ENCODE measurements at places on chromosomes 2 and 18. TPM values are rescaled to one million over a fixed set of nuclear protein-coding genes. Genes with fewer than 3 reads are reported as not detected.

Gene ZNF396
- total RNA-seq, result 5.6 TPM

Gene DPP4
- total RNA-seq, result 1.2 TPM

Gene CHST9
- 44.1 TPM for total RNA-seq

DNA sequence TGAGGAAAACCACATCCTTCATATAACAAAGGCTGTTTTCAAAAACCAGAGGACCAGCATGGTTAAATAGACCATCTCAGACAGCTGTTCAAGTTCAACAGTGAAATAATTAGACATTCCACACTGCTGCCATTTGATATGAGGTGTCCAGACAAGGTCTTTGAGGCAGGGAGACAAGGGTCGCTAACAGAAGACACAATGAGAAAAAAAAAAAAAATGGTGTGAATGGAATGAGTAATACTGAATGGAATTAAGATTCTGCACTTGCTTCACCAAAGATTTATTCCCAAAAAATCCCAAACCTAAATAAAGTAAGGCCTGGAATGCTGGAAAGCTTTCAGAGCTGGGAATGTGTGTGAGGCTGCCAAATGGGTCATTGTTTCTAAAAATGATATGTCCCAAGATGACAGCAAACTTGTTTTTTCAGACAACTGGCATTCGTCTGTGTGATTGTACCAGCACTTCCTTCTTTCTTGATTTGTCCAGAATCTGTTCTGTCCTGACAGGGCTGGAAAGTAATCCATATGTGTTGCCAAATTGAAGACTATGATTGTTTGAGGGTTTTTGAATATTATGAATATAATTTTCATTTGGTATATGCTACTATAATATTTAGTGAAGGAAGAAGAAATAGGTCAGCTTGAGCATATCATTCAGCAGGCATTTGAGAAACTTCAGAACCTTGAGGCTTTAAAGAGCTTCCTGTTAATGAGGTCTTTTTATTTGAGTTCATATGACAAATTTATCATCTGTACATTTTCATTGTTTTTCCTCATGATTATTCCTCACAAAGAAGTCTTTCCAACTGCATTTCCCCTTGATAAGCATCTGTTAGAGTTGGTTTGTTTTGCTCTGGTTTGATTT lies 85.2 kb upstream of the ITGA4 start:
- no peak overlapping the region for H3K4me3 ChIP-seq
- H3K36me3 ChIP-seq, result no peaks in the 10 kb centered on the region
- no peaks in the 10 kb centered on the region for H3K27me3 ChIP-seq
- no peaks in the 10 kb centered on the region for H3K4me1 ChIP-seq
- H3K27ac ChIP-seq, result peak overlapping the region; percentile 67

- peaks cover 66% of the 10 kb centered on the region for H3K27me3 ChIP-seq
- no peak for DNase-seq
- no peak overlapping the region for H3K4me3 ChIP-seq
Observed at GRCh38 chr18:22349966-22350365, 67.7 kb downstream of the CTAGE1 start.

- H3K36me3 ChIP-seq, result peaks cover 47% of the 10 kb centered on the region
- H3K27ac ChIP-seq, result no peak overlapping the region
- peaks cover 17% of the 10 kb centered on the region for H3K4me1 ChIP-seq
- DNase-seq, result no peak
- H3K27me3 ChIP-seq, result no peaks in the 10 kb centered on the region
Observed at GRCh38 chr2:159070235-159070634, 101.8 kb downstream of the TANC1 start.

Gene PKDCC
- 85.3 TPM for total RNA-seq

Gene GRHL1
- total RNA-seq, result 3.3 TPM

Gene ASTL
- total RNA-seq, result not detected

DNA sequence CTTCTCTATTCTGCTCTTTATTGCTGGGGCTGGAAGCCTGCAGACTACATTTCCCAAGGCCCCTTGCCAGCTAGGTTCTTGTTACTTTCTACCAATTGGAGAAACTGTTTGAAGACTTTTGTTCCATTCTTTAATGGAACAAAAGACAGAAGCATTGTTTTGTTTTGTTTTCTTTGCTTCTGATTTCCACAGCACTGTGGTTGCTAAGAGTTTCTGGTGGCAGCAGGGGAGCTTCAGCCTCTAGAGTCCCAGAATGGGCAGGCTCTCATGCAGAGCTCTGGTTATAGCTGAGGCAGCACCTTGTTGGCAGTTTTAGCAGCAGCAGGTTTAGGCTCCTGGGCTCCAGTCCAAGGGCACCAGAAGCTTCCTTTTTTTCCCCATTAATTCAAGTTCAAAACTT lies 234.3 kb downstream of the ETAA1 start:
- no peak overlapping the region for H3K4me3 ChIP-seq
- H3K27ac ChIP-seq, result no peak overlapping the region
- no peaks in the 10 kb centered on the region for H3K27me3 ChIP-seq
- H3K4me1 ChIP-seq, result no peaks in the 10 kb centered on the region

GRCh38 chr2:33782395-33783230 lies 183.5 kb upstream of the FAM98A start:
- no peaks in the 10 kb centered on the region for H3K27me3 ChIP-seq
- no peaks in the 10 kb centered on the region for H3K4me1 ChIP-seq
- H3K36me3 ChIP-seq, result no peaks in the 10 kb centered on the region
- peak; percentile 63 for DNase-seq

Gene GCG
- total RNA-seq, result not detected

DNA sequence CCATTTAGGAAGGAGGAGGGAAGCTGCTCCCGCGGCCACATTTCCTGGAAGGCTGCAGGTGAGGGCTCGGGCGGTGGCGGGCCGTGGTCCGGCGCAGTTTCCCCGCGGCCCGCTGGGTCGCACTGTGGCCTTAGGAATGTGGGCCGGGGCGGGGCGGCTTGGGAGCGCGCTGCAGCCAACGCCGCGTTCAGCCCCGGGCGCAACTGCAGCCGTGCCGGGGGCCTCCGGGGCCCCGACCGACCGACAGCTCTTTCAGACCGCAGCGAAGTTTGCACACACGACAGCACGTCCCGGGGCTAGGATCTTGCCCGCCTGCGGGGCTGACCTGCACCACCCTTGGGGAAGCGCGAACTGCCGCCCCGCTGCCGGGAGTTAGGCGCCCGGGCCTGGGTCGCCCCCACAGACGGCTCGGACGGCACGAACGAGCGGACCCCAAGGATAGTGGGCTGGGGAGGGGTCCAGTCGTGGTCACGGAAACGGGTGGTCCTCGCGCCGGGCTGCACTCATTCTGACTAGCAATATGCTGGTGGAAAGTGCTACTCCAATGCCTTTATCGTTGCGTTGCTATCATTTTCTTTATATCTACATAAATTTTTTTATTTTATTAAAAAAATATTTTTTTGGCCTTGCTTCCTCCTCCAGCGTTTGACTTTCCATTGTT lies 69.9 kb upstream of the DLX2 start:
- peak overlapping the region; percentile 73 for H3K4me3 ChIP-seq
- H3K4me1 ChIP-seq, result no peaks in the 10 kb centered on the region
- H3K36me3 ChIP-seq, result no peaks in the 10 kb centered on the region
- peak; percentile 94 for DNase-seq
- no peak overlapping the region for H3K27ac ChIP-seq

DNA sequence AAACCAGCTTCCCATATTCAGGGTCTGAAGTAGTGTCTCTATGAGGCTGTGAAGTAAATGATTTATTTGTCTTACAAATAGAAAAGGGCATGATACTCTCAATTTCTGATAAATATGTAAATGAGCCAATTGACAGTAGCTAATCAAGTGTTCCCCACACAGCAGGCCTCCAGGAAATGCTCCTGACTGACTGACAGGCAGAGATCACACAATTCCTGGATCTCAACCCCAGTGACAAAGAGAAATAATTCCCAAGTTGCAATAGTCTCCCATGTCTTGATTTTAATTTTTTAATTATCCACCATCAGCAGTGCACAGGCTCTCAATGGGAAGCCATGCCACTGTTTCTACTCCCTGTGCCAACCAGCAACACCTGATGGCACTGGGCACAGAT lies 390.4 kb downstream of the SOX11 start:
- no peak overlapping the region for H3K4me3 ChIP-seq
- no peaks in the 10 kb centered on the region for H3K4me1 ChIP-seq
- peak overlapping the region; percentile 92 for H3K27ac ChIP-seq
- H3K36me3 ChIP-seq, result no peaks in the 10 kb centered on the region

DNA sequence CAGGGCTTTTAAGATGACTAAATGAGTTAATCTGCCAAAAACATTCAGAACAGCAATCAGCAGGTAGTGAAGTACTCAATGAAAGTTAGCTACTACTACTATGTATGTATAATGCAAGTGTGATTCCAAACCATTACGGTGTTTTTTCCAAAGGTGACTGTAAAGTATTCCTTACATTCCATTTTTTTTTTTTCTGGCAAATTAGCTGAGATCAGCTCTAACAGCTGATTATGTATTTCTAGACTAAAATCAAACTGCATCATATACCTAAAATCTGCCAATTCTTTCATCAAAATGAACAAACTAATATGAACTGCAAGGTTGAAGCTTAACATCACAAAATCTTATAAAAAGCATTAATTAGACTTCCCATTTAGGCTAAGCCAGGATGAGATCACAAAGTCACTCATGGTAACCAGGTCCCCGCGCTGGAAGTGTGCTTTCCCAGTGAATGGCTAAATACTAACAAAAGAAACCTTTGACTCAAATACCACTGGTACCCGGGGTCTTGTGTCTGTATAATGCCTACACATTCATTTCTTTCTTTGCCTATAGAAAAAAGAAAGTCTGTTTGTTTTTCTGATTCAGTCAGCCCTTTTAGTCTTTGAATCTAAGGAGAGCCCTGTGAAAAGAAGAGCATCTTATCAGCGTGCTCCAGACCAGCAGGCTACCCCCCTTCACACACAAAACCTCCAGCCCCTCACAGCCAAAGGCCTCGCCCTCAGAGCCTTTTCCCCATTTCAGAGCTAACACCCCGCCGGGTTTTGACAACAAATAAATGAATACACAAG lies 88.3 kb downstream of the RBMS1 start:
- H3K27me3 ChIP-seq, result no peaks in the 10 kb centered on the region
- H3K27ac ChIP-seq, result no peak overlapping the region
- peak; percentile 78 for DNase-seq
- peak overlapping the region; percentile 86 for H3K4me3 ChIP-seq

Gene HOXD10
- total RNA-seq, result not detected

Gene GALNT14
- total RNA-seq, result 2.0 TPM

Gene PSTPIP2
- total RNA-seq, result 9.2 TPM

- peak; percentile 43 for DNase-seq
- no peak overlapping the region for H3K27ac ChIP-seq
- no peaks in the 10 kb centered on the region for H3K27me3 ChIP-seq
- peak overlapping the region; percentile 61 for H3K4me3 ChIP-seq
Observed at GRCh38 chr2:218419630-218420216, 800 bp downstream of the VIL1 start.

DNA sequence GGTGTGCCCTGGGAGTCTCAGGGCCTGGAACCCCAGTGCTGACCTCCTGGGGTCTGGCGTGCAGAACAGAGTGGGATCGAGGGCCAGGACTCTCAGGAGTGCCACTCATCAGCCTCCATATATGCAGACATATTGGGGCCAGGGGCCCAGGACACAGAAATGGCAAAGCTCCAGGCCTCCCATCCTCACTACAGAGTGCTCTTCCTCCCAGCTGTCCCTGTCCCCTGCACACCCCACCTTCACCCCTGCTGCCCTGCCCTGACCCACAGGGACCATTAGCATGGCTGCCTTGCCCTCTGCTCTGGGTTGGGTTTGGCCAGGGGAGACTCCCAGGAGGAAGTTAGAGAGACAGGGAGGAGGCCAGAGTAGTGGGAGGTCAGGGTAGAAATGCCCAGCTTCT lies 2.8 kb downstream of the TEX51 start:
- no peaks in the 10 kb centered on the region for H3K27me3 ChIP-seq
- H3K4me1 ChIP-seq, result no peaks in the 10 kb centered on the region
- no peak overlapping the region for H3K27ac ChIP-seq
- H3K4me3 ChIP-seq, result no peak overlapping the region
- H3K36me3 ChIP-seq, result no peaks in the 10 kb centered on the region

- no peak overlapping the region for H3K27ac ChIP-seq
- no peaks in the 10 kb centered on the region for H3K27me3 ChIP-seq
- H3K4me3 ChIP-seq, result no peak overlapping the region
- no peak for DNase-seq
Observed at GRCh38 chr2:916935-917334, 33.7 kb upstream of the SNTG2 start.

- H3K27me3 ChIP-seq, result peaks cover 11% of the 10 kb centered on the region
- no peak for DNase-seq
- H3K4me1 ChIP-seq, result no peaks in the 10 kb centered on the region
- H3K4me3 ChIP-seq, result no peak overlapping the region
- H3K27ac ChIP-seq, result no peak overlapping the region
- H3K36me3 ChIP-seq, result no peaks in the 10 kb centered on the region
Observed at GRCh38 chr2:138382672-138383071, 118.9 kb upstream of the SPOPL start.

- no peak overlapping the region for H3K4me3 ChIP-seq
- DNase-seq, result no peak
Observed at GRCh38 chr2:238601433-238602222, 174.9 kb downstream of the ASB1 start.

DNA sequence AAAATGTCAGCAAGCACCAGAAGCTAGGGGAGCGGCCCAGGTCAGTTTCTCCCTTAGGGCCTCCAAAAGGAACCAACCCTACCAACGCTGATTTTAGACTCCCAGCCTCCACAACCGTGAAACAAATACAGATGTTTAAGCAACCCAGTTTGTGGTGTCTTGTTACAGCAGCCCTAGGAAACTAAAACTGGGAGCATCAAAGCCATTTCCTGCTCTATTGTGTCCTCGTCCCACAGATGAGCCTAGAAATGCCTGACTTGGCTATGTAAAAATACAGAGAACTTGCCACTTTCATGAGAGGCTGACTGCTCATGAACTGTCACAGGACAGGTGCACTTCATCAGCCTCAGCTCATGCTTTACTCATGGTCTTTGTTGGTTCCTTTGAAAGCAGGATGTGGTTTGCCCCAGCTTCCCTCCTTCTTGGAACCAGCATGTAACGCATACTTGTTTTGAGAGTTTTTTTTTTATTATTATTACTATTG lies 97.6 kb upstream of the SLC39A10 start:
- no peaks in the 10 kb centered on the region for H3K4me1 ChIP-seq
- no peak for DNase-seq
- H3K4me3 ChIP-seq, result no peak overlapping the region
- H3K27me3 ChIP-seq, result no peaks in the 10 kb centered on the region

Gene HSPE1
- 190 TPM for total RNA-seq

Gene STK39
- 22.3 TPM for total RNA-seq

DNA sequence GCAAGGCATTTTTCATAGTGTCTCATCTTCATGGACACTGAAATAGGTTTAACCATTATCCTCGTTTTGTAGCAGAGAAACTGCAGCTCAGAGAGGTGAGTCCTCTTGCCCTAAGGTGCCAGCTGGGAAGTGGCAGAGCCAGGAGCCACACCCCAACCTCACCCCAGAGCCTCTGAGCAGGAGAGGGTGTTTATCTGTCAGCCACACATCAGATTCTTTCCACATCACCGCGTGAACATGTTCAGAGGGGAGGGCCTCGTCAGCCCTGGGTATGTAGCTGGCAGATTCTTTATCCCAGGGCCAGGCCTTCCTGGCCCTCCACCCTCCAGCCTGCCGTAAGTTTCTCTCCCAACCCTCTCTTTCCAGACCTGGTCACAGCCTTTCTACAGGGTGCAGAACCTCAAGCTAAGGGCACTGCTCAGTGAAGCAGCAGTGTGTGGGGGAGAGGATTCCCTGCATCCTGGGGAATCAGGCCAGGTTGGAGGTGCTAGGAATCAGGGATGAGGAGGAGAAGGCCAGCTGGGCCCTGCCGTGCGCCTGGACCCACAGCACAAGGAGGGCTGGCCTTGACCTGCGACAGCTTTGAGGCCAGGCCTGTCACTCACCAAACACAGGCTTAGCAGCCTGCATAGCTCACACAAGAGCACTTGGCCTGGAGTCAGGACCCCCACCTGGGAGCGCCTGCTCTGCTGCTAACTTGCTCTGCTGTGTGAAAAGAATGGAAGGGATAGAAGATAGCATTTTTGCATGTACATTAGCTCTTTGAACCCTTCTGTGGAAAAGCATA lies 111.3 kb upstream of the MCFD2 start:
- no peak for DNase-seq
- H3K27me3 ChIP-seq, result no peaks in the 10 kb centered on the region
- H3K36me3 ChIP-seq, result peaks cover 11% of the 10 kb centered on the region
- H3K4me3 ChIP-seq, result no peak overlapping the region
- H3K4me1 ChIP-seq, result peaks cover 20% of the 10 kb centered on the region
- H3K27ac ChIP-seq, result peak overlapping the region; percentile 72

All from endodermal cell (in vitro differentiated cells).